ENCODE measurements at places on chromosomes 2 and 18.

- no peak for DNase-seq
Measured at GRCh38 chr2:40043191-40043590, 264.1 kb upstream of the THUMPD2 start.

- DNase-seq, result no peak
Measured at GRCh38 chr18:60669938-60670337, 297.4 kb upstream of the MC4R start.

- no peak for DNase-seq
Measured at GRCh38 chr18:23689031-23689615, at the start of gene LAMA3. TSS of gene LAMA3 (plus strand) at chr18:23689453. CDS start at chr18:23689684, 231 bp downstream.

- DNase-seq, result peak; percentile 34
Measured at GRCh38 chr18:79988071-79988450, 302 bp downstream of the TXNL4A start.

- DNase-seq, result no peak
Measured at GRCh38 chr2:60523963-60524362, 29.5 kb downstream of the BCL11A start.

DNA sequence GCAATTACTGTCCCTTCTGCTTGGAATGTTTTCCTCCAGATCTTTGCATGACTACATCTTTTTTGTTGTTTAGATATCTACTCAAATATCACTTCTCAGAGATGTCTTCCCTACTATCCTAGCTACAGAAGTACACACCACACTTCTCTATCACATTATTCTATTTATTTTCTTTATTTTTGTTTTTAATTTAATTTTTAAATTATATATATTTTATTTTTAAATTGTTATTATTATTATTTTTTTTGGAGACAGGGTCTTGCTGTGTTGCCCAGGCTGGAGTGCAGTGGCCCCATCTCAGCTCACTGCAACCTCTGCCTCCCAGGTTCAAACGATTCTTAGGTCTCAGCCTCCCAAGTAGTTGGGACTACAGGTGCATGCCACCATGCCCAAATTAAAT is 106.7 kb downstream of the TAF4B start:
- DNase-seq, result no peak

- DNase-seq, result no peak
Measured at GRCh38 chr2:209391776-209392401, 32.0 kb upstream of the MAP2 start.

- no peak for DNase-seq
Measured at GRCh38 chr2:31420936-31421335, 6.4 kb upstream of the XDH start.

DNA sequence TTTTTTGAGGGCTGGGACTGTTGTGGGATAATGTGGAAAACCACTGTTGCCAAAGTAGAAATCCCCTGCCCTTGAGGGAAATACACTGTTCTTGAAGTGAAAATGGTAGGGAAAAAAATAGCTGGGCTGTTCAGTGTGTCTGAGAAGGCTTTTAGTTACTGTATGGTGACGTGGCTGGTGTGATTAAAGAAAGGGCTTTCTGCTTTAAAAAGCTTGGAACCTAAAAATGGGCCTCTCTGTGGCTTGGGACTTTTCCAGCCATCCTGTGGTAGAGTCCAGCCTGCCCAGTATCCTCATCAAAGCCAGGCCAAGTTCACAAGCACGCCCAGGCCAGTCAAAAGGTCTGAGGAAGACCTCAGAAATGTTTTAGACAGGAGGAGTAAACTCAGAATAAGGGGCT is 6.8 kb downstream of the MGAT5 start:
- no peak for DNase-seq

DNA sequence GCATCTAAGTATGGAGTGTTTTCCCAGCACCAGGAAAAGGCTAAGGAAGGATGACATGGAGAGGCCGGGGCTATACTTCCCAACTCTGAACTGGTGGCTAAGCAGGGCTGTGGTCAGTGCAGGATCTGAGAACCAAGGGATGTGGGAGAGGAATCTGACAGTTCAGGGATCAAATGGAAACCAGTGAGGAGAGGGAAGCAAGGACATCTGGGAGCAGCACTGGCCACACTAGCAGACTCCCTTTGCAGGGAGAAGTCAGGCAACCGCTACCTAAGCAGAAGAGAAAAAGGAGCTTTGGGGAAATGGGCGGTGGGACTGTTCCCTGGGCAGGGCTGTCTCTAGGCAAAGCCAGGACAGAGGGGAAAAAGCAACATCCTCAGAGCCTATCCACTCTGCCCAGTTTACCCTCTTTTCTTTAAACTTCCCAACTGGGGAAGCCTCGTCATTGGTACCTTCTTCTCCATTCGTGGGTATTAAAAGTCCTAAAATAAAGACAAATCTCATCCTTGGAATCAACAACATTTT is 105.8 kb upstream of the MEIS1 start:
- no peak for DNase-seq

GRCh38 chr2:19812166-19812565 is 89.6 kb downstream of the TTC32 start:
- no peak for DNase-seq

DNA sequence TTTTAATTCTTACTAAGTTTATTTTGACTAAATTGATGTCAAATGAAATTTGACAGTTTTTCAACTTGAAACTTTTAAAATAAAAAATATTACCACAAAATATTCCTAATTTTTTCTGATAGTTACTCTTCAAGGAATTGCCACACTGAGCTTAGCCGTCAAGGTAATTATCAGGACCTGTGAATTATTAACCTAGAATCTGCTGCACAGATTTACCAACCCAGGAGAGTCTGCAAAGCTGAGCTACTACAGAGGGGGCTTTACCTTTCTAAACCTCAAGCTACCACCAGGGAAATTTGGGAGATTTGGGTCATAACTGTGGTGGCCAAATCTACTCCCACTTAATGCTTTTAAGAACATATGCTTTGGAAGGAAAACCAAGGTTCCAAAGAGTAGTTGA is 324.6 kb downstream of the CCDC178 start:
- no peak for DNase-seq

GRCh38 chr18:64287926-64288325 is 139.0 kb upstream of the LINC00305 start:
- no peak for DNase-seq

GRCh38 chr2:83162421-83162820 is 1296.7 kb downstream of the SUCLG1 start:
- DNase-seq, result no peak

GRCh38 chr2:217886720-217887309 is 116.0 kb downstream of the TNS1 start:
- peak; percentile 56 for DNase-seq

- DNase-seq, result no peak
Measured at GRCh38 chr2:16824472-16824871, 158.8 kb upstream of the CYRIA start.

DNA sequence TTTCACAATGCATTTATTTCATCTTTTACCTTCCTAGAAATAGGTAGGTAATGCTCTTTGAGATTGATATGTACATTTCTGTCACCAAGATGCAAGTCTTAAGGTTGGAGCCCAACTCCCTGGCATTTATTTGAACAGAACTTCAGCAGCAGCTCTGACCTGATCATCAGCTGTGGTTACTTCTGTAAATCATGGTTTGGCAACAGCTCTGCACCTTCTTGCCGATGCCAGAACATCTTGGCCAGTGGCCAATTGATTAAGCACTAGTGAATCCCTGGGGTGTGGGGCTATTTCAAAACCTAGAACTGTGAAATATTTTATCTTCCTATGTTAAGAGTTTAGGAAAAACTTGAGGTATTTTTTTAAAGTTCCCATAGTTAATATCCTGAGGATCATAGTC is 124.8 kb upstream of the NYAP2 start:
- no peak for DNase-seq

DNA sequence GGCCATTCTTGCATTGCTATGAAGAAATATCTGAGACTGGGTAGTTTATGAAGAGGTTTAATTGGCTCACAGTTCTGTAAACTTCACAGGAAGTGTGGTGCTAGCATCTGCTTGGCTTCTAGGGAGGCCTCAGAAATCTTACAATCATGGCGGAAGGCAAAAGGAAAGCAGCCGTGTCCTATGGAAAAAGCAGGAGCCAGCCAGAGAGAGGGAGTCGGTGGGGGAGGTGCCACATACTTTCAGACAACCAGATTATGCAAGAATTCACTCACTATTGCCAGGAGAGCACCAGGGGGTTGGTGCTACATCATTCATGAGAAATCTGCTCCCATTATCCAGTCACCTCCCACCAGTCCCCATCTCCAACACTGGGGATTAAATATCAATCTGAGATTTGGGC is 64.1 kb downstream of the CPS1 start:
- no peak for DNase-seq

GRCh38 chr2:127637725-127638252 is 8.2 kb upstream of the GPR17 start:
- no peak for DNase-seq

DNA sequence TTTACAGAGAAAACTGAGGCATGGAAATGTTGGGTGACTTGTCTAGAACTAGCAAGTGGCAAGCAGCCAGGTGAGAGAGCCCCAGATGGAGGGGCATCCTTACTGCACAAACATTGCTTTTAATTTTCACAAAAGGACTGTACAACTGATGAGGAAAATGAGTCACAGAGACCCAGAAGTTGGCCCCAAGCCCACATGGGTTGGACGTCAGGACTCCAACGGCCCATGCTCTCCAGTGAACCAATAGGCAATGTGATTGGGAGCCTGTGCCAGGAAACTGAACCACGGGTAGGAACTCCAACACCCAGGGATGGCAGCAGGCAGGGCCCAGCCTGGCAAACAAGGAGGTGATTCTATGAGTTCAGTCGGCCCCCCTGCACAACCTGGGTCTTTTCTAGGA is 50.8 kb downstream of the PID1 start:
- DNase-seq, result no peak

GRCh38 chr2:39718483-39718882 is 52.8 kb downstream of the TMEM178A start:
- no peak for DNase-seq

GRCh38 chr18:50614838-50615237 is 55.0 kb downstream of the MAPK4 start:
- DNase-seq, result no peak

GRCh38 chr2:37776487-37776886 is 105.0 kb upstream of the CDC42EP3 start:
- DNase-seq, result no peak

All from CMK (cell line).